ENCODE measurements at places on chromosomes 3 and 15.

- DNase-seq: no peak
Measured at GRCh38 chr15:85837011-85837433, 42.3 kb upstream of the KLHL25 start.

DNA sequence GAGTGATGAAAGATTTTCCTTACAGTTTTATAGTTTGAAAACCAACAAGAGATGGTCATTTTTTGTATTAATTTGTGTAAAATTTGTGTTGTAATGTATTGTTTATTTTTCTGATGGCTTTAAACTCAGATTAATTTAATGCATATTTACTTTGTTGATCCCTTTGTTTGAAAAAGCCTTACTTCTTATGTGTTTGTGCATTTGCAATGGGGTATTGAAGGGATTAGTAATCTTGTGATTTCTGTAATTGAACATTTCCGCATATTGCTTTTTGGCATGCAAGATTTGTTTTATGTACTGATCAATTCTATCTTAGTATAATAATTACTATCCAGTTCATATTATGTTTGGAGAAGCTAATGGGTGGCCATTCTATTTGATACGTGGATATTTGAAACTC, 98.4 kb upstream of the ROBO1 start:
- no peak for DNase-seq

DNA sequence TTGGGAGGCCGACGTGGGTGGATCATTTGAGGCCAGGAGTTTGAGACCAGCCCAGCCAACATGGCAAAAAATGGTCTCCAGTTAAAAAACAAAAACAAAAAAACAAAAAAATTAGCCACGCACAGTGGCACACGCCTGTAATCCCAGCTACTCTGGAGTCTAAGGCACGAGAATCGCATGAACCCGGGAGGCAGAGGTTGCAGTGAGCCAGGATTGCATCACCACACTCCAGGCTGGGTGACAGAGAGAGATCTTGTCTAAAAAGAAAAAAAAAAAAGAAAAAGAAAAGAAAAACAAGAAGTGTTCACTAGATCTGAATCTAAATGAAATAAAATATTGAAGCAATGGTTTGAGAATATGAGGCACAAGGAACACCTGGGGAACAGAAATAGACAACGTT, 36.7 kb downstream of the SLC9A9 start:
- DNase-seq: no peak

GRCh38 chr3:37770938-37771918, 90.5 kb upstream of the CTDSPL start:
- DNase-seq: no peak

GRCh38 chr3:134363381-134363755, 10.9 kb downstream of the AMOTL2 start:
- DNase-seq: no peak

- no peak for DNase-seq
Measured at GRCh38 chr3:20809356-20809755, 623.4 kb upstream of the SGO1 start.

GRCh38 chr3:63429905-63430304, 151.8 kb downstream of the SYNPR start:
- DNase-seq: no peak

GRCh38 chr3:139173372-139174108, 128.8 kb upstream of the PRR23C start:
- peak; percentile 28 for DNase-seq

DNA sequence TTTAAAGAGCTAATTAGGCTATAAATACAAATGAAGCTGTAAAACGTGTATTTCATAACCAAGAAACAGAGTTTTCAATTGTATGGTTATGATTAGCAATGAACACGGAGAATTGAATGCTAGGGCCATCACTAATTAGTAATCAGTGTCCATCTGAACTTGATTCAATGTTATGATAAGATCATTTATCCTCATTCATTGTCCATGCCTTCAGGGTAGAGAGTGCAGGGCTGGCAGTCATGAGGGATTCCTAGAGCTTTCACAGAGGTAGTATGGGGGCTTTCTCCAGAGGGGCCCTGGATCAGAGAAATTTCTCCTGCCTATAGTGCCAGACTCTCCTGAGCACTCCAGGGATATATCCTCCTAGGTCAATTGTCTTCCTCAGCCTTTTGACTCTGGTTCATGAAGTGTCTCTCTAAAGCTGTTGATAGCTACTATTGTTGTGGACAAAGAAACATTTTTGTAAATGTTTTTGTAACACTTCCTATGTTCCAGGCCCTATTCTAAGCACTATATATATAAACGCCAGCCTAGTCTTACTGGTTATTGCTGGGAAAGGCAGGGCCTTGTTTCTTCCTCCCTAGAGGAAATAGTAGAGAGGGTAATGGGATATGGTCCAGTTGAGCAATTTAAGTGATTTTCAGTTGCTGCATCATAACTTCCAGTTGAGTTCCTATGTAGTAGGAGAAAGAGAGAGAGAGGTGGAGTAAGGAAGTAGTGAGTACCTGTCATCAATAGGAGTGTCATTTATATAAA, 249.0 kb downstream of the NFKBIZ start:
- no peak for DNase-seq

- DNase-seq: no peak
Measured at GRCh38 chr3:55668359-55668758, 181.3 kb upstream of the WNT5A start.

DNA sequence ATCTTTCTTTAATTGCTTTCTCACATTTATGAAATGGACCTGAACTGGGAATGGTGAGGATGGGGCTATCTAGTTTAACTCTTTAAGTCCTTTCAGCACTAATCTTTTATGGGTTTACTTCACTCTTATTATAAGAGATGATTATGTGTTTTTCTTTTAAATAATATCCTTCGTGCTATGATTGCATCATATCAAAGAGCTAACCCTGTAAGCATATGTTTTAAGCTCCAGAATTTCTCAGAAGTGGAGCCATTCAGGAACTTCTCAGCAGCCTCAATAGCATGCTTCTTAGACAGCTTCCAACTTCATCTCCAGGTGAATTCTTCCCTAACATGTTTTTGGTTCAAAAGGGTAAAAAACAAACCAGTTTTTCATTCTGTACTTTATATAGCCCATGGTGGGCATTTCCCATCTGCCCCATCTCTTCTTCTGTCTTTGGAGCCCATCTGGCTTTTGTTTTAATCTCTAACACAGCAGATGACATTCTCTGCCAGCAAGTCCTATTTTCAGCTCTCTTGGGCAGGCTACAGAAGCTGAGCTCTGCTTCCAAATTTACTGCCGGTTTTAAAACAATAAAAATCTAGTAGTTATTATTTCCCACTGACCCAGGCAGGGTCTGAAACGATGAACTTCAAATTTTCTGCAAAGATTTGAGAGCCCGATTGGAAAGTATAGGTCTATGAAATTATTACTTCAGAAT, 26.8 kb upstream of the IL1RAP start:
- DNase-seq: no peak

DNA sequence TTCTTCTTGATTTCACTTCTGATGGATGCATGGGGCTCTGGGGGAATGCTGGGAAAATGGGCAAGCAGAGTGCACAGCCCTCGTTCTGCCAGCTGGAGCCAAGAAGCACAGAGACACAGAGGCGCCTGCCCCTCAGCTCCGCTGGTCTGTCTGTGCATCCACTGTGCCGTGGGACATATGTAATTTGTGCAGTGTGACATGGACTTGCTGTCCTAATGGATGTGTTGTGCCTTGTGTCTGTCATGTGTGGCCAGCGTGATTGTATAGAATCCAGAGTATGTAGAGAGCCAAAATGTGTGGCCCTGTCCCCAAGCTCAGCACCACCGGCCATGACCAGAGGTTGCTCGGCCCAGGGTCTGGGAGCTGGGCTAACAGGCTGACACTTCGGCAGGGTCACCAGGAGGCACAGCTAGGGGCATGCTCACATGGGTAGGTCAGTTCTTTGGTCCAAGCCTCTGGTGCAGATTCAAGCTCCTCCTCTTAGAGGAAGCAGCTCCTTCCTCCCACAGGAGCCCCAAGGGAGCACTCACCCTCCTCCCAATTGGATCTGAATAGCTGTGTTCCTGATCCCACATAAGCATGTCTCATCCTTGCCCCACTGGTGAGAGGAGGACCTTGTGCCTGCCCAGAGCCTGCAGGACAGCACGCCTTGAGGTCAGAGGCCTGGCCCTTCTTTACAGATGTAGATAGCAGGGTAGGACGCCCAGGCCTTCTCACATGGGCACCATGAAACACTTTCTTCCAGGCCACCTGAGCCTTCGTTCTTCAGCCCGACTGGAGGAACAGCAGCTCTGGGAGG, 100.8 kb upstream of the ABHD17C start:
- DNase-seq: no peak

GRCh38 chr15:83046558-83047127, 20.4 kb downstream of the BTBD1 start:
- DNase-seq: no peak
